ENCODE measurements at places on chromosomes 2 and 18.

GRCh38 chr2:176035013-176035691 is 33.1 kb upstream of the LNPK start:
- no peak for DNase-seq

DNA sequence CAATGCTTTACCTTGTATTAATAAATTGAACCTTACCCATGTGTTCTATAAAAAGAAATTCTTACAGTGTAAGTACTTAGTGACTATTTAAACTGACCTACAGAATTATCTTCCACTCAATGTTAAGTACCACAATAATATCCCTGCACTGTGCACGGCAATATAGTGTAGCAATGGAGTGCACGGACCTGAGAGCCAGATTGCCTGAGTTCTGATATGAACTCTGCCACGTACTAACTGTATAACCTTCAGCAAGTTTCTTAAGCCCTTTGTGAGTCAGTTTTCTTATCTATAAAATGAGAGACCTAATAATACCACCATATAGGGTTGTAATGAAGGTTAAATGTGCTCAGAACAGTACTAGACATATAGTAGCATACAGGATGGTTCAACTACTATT is 66.2 kb downstream of the GPR39 start:
- DNase-seq = no peak

GRCh38 chr2:219547621-219548020 is 3.8 kb downstream of the TMEM198 start:
- no peak for DNase-seq

DNA sequence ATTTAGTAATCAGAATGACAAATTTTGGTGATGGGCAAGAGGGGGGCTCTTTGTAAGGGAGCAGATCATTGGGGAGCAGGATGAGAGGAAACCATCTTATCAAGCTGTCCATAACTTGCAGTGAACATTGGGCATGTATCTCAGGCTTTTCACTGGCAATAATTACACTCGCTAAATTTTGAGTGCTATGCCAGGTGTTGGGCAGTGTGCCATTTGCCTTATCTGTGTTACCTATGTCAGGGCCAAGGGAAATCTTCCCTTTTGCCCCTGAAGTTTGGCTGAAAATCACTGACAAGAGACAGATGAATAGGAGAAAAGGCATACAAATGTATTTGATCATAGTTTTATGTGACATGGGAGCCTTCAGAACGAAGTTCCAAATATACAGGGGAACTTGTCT is 39.0 kb downstream of the NOSTRIN start:
- DNase-seq = no peak

GRCh38 chr2:42854207-42854818 is 61.9 kb upstream of the HAAO start:
- no peak for DNase-seq

GRCh38 chr2:169734169-169734847 is 676 bp downstream of the KLHL23 start:
- no peak for DNase-seq

Measured in activated CD4-positive, alpha-beta T cell treated with anti-CD3 and anti-CD28 coated beads, Interleukin-2, amount 50 U/mL, for 1 hour (primary cell).